ENCODE measurements at places on chromosomes 1 and 21.

- DNase-seq: no peak
These were observed 2.2 kb downstream of the CERS2 start for GRCh38 chr1:150972417-150972940.

GRCh38 chr1:44603718-44604117 lies 70.6 kb downstream of the TMEM53 start:
- DNase-seq: no peak

GRCh38 chr1:84972377-84972987 lies 24.4 kb downstream of the MCOLN2 start:
- DNase-seq: peak; percentile 33

DNA sequence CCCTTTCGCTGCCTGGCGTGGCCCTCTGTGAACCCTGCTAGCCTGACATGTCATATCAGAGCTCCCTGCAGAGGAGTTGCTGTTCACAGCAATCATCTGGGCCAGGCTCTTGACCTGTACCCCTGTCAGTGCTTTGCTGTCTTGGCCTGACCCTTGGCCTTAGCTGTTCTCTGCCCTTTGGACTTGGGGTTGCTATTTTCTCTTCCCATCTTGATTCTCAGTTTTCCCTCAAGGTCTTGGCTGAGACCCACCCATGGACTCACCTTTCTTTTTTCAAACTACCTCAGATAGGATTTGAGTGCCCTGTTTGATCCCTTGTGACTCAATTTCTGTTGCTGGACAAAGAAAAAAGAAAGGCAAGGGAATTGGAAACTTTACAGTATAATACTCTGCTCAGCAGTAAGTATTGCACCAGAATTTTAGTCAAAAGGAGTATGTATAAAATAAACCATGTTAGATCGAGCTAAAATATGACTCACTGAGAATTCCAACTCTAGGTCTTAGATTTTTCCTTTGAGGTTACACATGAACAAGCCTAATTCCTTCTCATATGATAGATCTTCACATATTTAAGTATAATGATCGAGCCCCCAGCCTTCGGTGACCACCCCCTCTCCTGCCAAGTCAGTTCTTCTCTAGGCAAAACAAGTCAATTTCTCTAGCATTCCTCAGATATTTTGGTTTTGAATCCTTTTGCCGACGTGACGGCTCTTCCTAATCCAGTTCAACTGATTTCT lies 110.5 kb downstream of the NGF start:
- DNase-seq: no peak

DNA sequence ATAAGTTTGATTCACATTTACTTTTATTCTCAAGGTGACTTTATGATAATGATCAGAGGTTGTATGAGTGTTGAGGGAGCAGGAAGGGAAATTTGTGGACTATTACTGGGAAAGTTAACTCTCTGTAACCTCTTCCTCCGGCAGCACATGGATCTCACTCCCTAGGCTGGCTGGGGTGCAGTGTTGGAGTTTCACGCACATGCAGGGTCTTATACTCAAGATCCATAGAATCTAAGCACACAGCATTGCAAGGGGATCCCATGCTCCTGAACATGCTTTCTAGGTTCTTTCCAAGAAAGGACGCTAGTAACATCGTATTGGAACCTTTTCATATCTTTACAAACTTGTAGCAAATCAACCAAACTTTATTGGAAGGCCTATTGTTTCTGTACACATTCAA lies 757.6 kb upstream of the TPTE start:
- DNase-seq: no peak

DNA sequence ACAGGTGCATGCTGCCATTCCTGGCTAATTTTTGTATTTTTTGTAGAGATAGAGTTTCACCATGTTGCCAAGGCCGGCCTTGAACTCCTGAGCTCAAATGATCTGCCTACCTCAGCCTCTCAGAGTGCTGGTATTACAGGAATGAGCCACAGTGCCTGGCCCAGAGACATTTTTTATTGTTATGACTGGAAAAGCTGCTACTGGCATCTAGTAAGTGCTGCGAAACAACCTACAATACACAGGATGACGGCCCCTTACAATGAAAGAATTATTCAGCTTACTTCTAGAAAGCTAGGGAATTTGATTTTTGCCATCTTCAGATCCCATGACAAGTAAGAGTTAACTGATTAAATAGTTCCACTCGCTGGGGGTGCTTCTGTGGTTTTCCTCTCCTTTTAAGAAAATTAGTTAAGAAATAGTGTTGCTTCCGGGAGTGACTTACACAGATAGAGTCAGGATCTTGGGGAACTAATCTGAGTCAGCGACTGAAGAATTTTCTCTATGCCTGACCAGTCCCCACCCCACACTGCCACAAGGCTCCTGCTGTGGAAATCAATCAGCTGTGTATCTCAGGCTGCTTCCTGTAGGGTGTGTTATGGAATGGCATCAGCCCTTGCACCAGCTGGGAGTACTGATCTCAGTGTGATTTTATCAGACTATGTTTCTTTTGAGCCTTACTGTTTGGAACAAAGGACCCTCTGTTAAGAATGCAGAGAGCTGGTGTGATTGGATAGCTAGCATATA lies 93.0 kb upstream of the BMP8A start:
- peak; percentile 56 for DNase-seq

DNA sequence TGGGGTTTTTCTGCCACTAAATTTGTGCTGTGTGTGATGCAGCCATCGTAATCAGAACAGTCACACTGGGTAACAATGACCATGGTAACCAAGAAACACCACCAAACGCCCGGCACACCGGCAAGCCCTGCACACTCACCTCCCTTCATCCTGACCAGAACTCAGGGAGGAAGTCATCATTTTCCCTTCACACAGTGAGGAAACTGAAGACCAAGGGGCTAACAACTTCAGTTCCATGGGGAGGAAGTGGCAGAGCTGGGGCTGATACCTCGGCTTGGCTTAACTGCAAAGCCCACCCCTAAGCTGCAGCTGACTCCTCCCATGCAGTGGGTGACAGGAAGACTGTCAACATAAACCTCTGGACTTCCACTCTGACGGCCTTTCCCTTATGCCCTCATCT lies 69.3 kb upstream of the BCAR3 start:
- no peak for DNase-seq

DNA sequence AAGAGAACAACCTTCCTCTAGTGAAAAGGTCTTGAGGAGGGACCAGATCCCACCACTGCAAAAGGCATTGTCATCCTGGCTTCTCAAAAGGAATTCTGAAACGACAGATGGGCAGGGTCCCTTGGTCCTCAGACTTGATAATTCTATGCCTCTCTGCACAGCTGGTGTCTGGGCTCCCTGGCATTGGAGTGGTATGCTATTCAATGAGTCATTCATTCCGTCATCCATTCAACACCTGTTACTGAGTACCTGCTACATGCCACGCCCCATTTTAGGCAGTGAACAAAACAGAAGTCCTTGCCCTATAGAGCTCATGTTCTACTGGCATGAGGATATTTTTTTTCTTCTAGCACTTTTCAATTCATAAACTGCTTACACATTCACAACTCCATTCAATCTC lies 45.8 kb upstream of the HMGB4 start:
- DNase-seq: no peak

DNA sequence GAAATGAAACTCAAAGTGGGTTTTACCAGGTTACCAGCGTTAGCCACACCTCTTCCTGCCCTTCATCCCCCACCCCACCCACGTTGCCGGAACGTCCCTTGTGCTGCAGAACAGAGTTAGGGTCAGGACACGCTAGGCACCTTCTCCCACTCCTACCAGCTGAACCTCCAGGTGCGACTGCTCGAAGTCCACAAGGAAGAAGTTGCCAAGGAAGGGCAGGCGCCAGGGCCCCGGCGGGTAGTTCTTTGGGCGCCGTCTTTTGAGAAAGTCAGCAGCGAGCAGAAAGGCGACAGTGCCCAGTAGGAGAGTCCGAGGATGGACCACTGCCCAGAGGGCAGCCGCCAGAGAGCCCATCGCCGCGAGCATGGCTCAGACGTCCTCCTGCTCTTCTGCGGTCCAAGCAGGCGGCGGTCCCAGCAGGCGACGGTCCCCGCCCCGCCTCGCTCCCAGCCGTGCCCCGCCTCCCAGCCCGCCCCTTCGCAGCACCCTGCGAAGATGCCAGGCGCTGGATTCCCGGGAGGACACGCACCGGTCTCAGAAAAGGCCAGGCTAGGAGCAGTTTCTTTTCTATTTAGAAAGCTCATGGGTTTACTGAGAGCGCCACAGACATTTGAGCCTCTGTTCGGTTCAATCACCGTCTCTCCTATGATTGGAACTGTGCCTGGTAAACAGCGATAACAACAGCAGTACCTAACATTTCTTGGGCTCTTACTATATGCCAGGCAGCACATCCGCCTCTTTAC lies at the start of gene CYP2J2:
Gene CYP2J2, minus strand, starts transcription at position 393 of the 743 bp plus-strand sequence. Its CDS starts 27 bp downstream, at position 366.
- peak; percentile 46 for DNase-seq

GRCh38 chr1:162175379-162176081 lies 106.0 kb downstream of the NOS1AP start:
- DNase-seq: no peak

- DNase-seq: no peak
These were observed 141.4 kb downstream of the PSMG1 start for GRCh38 chr21:39041816-39042215.

DNA sequence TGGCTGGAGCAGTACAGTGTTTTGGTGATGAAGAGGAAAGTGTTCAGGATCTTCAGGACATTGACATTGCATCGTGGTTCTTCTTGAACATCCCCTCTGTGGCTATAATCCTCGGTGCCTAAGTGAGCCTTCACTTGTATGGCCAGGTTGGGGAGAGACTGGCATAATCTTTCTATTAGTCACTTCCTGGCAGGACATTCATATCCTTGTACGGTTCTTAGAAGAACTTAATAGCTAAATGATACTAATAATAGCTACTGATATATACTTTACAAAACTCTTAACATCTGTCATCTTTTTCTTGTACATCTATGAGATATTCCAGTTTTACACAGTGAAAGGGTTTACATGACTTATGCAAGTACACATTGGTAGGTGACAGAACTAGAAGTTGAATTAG lies 35.8 kb downstream of the CELF3 start:
- DNase-seq: peak; percentile 15

DNA sequence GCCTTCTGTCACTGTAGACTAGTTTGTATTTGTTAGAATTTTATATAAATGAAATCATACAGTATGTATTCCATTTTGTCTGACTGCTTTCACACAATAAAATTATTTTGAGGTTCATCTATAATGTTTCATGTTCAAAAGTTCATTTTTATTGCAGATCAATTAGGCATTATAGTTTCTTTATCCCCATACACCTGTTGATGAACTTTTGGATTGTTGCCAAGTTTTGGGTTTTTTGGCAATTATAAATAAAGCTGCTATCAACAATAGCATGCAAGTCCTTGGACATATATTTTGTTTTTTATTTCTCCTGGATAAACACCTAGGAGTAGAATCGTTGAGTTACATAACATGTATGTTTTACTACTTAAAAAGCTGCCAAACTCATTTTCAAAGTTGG lies 47.1 kb upstream of the FAM3B start:
- no peak for DNase-seq

GRCh38 chr1:951364-951763 lies 7.7 kb downstream of the NOC2L start:
- DNase-seq: no peak

DNA sequence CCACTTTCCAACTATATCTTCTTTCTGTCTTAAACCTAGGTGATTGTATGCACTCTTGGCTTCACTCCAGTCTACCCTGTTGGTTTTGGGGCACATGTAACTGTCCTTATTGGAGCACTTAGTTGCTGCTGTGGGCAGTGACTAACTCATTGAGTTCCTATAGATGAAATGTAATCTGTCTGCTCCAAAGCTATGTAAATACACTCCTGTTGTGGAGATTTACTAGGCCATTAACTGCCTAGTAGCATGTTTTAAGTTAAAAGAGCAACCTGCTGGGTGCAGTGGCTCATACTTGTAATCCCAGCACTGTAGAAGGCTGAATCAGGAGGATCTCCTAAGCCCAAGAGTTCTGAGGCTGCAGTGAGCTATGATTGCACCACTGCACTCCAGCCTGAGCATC lies 137.6 kb downstream of the ZMYM4 start:
- DNase-seq: no peak

GRCh38 chr21:44874497-44875315 lies 1.2 kb upstream of the PTTG1IP start:
- DNase-seq: peak; percentile 75

- no peak for DNase-seq
These were observed 857 bp downstream of the GPX7 start for GRCh38 chr1:52602856-52603600.

DNA sequence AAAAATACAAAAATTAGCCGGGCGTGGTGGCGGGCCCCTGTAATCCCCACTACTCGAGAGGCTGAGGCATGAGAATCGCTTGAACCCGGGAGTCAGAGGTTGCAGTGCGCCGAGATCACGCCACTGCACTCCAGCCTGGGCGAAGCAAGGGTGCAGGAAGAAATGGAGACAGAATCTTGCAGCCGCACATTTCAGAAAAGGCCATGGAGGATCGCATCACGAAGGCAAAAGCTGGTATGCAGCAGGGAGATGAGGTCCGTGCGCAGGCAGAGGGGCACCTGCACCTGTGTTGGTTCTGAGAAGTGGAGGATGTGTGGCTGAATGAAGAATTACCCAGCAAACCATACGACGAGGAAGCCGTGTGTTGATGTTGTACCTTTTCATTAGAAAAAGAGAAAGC lies 53.0 kb upstream of the ABCG1 start:
- no peak for DNase-seq

DNA sequence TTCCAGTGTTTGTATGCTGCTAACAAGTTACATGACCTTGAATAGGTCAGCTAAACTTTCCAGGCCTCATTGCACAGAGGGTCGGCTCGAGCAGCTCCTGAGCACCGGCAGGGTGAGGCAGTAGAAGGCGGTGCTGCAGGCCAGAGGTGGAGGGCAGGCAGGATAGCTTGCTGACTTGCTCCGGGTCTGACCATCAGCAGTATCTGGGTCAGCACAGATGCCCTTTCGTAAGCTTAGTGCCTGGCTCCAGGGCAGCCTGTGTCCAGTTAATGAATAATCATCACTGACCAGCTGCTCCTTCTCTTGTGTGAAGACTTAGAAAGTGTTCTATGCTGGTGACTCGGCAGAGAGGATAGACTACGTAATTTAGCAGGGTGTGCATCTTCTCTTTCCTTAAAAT lies 6.9 kb downstream of the MAPKAPK2 start:
- DNase-seq: no peak

DNA sequence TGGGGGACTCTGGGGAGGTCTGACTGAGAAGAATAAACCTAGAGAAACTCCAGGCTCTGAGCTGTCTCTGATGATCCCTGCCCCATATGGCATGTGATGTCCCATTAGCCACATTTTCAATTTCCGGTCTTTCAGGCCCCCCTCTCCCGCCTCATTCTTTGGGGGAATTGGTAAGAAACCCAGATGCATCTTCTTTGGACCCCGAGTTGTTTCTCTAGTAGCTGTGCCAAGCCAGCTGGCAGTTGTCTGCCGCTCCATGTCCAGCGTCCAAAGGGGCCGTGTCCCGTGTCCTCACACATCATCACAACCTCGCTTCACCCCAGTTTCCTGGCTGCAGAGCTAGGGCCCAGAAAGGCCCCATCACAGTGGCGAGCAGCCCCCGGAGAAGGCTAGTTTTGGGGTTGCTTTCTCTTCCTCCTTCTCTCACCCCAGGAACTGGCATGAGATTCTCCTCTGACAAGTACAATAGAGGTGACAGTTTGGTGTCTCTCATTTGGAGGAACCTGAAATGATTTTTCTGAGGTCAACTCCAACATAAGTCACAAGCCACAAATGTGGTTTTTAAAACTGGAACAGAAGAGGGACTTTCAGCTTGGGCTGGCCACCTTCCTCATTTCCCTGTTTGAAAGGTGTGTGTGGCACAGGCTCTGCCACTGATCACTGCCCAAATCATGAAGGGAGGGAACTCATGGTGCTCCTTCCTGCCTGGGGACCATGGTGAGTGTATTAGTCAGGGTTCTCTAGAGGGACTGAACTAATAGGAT lies 6.4 kb upstream of the GPR157 start:
- DNase-seq: no peak

GRCh38 chr1:20376880-20377494 lies 86.3 kb downstream of the VWA5B1 start:
- no peak for DNase-seq

- DNase-seq: no peak
These were observed 16.2 kb downstream of the CLSTN1 start for GRCh38 chr1:9807541-9807940.
